ENCODE measurements at places on chromosomes 3 and 15. TPM values are rescaled to one million over a fixed set of nuclear protein-coding genes. Genes with fewer than 3 reads are reported as not detected.

NOX5 gene
- not detected for total RNA-seq

BOC gene
- 11.3 TPM for total RNA-seq

TGM5 gene
- not detected for total RNA-seq

TIPARP gene
- 65.3 TPM for total RNA-seq

ATP8B4 gene
- total RNA-seq, result not detected

CHRM5 gene
- total RNA-seq, result not detected

MB21D2 gene
- total RNA-seq, result 8.2 TPM

EFCC1 gene
- total RNA-seq, result 0.13 TPM

ZNF660 gene
- 5.3 TPM for total RNA-seq

- H3K4me3 ChIP-seq, result no peak overlapping the region
- peaks cover 1% of the 10 kb centered on the region for H3K36me3 ChIP-seq
- no peak for DNase-seq
- no peaks in the 10 kb centered on the region for H3K4me1 ChIP-seq
- no peak overlapping the region for H3K27ac ChIP-seq
Observed at GRCh38 chr3:10917176-10917575, 75.4 kb upstream of the SLC6A1 start.

GRCh38 chr3:112579697-112580096 lies 17.9 kb downstream of the SLC35A5 start:
- no peak overlapping the region for H3K4me3 ChIP-seq
- H3K4me1 ChIP-seq, result peaks cover 5% of the 10 kb centered on the region
- no peaks in the 10 kb centered on the region for H3K27me3 ChIP-seq
- peaks cover 7% of the 10 kb centered on the region for H3K36me3 ChIP-seq
- no peak for DNase-seq

DNA sequence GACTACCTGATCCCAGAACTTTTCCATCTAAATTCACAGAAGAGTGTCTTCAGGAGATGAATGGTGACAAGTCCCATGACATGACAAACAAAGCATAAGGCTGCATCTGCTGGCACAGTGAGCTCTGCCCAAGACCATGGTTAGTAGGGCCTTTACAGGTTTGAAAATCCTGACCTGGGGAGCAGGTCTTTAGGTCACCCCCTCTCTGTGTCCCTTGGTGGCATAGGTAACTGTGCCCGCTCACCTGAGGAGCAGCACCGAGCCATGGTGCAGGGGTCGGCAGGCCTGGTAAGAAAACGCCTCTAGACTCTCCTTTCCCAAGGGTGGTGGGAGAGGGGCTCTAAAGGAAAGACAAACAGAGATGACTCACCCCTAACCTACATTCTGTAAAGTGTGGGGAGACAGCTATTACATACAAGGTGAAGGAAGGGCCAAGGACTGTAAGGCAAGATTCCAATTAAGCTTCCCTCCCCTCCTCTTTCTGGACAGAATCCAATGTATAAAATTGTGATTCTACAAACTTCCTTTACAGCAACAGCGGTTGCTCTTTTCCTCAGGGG lies 74.0 kb downstream of the SATB1 start:
- no peak overlapping the region for H3K4me3 ChIP-seq
- H3K27me3 ChIP-seq, result no peaks in the 10 kb centered on the region
- peaks cover 4% of the 10 kb centered on the region for H3K36me3 ChIP-seq
- H3K4me1 ChIP-seq, result peaks cover 18% of the 10 kb centered on the region
- no peak overlapping the region for H3K27ac ChIP-seq

DNA sequence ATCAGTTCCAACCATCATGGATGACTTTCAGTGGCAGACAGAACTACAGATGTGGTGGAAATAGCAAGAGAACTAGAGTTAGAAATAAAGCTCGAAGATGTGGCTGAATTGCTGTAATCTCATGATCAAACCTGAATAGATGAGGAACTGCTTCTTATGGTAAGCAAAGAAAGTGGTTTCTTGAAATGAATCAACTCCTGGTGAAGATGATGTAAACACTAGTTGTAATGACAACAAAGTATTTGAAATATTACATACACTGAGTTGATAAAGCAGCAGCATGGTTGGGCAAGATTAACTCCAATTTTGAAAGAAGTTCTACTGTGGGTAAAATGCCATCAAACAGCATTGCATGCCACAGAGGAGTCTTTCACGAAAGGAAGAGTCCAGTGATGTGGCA lies 131.7 kb upstream of the FAM3D start:
- H3K4me1 ChIP-seq, result peaks cover 4% of the 10 kb centered on the region
- no peak overlapping the region for H3K4me3 ChIP-seq
- DNase-seq, result no peak
- no peaks in the 10 kb centered on the region for H3K27me3 ChIP-seq

DNA sequence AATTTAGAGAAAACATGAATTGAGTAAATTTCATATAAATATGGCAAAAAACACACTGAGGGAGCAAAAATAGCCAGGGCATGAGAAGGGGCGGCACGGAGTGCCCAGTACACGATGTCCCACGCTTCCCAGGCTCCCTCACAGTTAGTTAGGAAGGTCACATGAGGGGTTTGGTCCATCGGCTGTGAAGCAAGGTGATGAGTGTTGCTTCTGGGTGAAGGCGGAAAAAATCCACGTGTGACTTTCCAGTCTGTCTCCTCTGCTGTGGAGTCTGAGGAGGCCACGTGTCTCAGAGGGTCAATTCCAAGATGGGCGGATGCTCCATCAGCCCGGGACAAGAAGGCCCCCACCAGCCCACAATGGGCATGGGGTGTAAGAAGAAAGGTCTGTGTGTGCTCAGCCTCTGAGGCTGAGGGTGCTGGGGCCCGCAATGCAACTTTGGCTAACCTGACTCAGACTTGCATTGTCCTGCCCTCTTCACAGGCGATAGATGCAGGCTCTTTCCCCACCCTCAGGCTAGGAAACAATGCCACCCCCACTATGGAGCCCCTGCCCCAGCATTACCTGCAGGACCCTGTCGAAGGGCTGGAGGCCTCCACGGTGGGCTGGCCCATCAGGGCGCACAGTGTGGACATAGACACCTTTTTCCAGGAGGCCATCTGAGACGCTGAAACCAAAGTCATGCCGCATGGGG lies 45.7 kb downstream of the GRIP2 start:
- peak; percentile 78 for DNase-seq
- no peak overlapping the region for H3K27ac ChIP-seq
- H3K27me3 ChIP-seq, result peaks cover 9% of the 10 kb centered on the region
- peaks cover 5% of the 10 kb centered on the region for H3K36me3 ChIP-seq
- H3K4me3 ChIP-seq, result no peak overlapping the region
- H3K4me1 ChIP-seq, result no peaks in the 10 kb centered on the region

- H3K27ac ChIP-seq, result no peak overlapping the region
- H3K4me3 ChIP-seq, result no peak overlapping the region
- no peaks in the 10 kb centered on the region for H3K27me3 ChIP-seq
- H3K36me3 ChIP-seq, result no peaks in the 10 kb centered on the region
- H3K4me1 ChIP-seq, result no peaks in the 10 kb centered on the region
Observed at GRCh38 chr15:23567921-23568320, 2.4 kb downstream of the MKRN3 start.

GRCh38 chr3:149393345-149394160 lies 16.1 kb upstream of the TM4SF1 start:
- no peak overlapping the region for H3K4me3 ChIP-seq
- no peak for DNase-seq
- H3K27me3 ChIP-seq, result no peaks in the 10 kb centered on the region
- peaks cover 39% of the 10 kb centered on the region for H3K4me1 ChIP-seq

DNA sequence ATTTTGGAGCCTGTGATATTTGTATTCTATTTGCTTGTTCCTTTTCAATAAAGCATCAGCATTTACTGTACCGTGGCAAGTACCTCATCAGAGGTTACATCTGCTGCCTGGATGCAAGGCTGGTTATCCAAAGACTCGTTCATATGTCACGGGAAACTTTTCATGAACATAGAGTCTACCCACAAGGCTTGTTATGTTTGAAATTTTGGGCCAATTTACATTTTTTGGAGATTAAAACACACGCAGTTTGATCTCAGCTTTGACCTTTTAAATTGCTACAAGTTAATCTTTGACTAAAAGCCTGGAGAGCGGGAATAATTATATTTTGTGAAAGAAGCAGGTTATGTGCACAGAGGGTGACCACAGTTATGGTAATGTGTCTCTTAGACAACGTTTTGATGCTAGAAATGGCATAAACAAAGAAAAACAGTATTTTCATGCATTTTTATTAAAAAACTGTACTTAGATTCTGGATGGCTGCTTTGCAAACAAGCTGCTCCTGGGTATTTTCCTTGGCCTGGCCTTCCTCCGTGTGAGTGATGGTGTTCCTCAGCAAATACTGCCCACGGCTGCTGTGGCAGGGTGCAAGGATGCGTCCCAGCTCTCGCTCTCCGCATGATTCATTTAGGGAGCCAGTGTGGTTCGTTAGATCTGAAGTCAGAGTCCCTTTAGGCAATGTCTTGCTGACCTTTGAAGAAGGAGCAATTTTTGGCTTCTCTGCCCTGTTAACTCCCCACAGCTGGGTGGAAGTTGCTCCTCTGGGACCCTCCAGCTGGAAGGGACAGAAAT lies 27.1 kb downstream of the CHST2 start:
- H3K27ac ChIP-seq, result peak overlapping the region; percentile 23
- H3K36me3 ChIP-seq, result no peaks in the 10 kb centered on the region
- no peak overlapping the region for H3K4me3 ChIP-seq
- peaks cover 9% of the 10 kb centered on the region for H3K4me1 ChIP-seq

GRCh38 chr15:91694831-91695210 lies 158.7 kb upstream of the SLCO3A1 start:
- H3K36me3 ChIP-seq, result no peaks in the 10 kb centered on the region
- no peaks in the 10 kb centered on the region for H3K4me1 ChIP-seq
- no peak for DNase-seq
- no peak overlapping the region for H3K27ac ChIP-seq
- no peaks in the 10 kb centered on the region for H3K27me3 ChIP-seq

GRCh38 chr3:143605233-143605950 lies 242.9 kb downstream of the SLC9A9 start:
- no peak overlapping the region for H3K27ac ChIP-seq
- no peaks in the 10 kb centered on the region for H3K27me3 ChIP-seq
- peaks cover 51% of the 10 kb centered on the region for H3K4me1 ChIP-seq
- H3K4me3 ChIP-seq, result no peak overlapping the region
- no peaks in the 10 kb centered on the region for H3K36me3 ChIP-seq
- DNase-seq, result no peak

DNA sequence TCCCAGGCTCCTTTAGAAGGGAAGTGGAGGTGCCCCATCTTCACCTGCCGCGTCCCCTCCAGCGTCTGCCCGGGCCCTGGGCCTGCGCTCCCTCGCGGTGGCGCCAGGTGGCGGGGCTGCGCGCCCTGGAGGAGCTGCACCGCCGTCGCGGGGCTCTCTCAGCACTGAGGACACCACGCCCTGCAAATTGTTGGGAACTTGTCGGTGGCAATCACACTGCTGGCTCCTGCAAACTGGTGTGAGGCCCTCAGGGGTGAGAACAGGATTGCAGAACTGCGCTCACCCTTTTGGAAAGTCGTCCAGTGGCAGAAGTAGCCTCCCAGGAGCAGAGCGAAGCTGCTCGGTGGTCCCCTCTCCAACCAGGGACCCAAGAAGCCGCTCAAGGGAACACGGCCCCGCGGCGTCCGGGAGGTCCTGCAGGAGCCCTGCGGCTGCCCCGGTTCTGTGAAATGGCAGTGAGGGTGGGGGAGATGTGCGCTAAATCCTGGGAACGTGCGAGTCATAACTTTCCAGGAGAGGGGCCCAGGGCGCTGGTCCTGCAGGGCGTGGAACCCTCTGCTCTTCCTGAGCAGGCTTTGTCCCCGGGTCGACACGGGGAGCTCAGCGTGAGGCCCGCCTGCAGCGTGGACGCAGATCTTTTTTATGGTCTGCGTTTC lies 995 bp upstream of the LRRK1 start:
- H3K27me3 ChIP-seq, result no peaks in the 10 kb centered on the region
- peak overlapping the region; percentile 77 for H3K4me3 ChIP-seq
- peaks cover 10% of the 10 kb centered on the region for H3K4me1 ChIP-seq
- peaks cover 4% of the 10 kb centered on the region for H3K36me3 ChIP-seq
- DNase-seq, result no peak
- H3K27ac ChIP-seq, result no peak overlapping the region

DNA sequence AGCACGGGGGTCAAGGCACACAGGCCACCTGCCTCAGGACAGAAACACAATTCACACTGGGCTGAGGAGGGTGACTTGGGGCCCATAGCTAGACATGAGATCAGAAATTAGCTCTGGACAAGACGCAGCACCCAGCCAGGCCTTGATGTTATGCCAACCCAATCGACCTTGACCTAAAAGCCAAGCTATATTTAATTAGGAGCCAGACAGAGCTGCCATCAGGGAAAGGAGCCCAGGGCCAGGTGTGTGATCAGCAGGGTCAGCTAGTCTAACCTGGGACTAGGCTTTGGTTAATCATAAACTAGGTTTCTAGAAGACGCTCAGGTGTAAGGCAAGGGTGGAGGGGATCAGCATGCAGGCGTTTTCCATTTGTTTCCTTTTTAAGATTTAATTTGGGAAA lies 23.9 kb upstream of the SLC25A36 start:
- peaks cover 58% of the 10 kb centered on the region for H3K27me3 ChIP-seq
- no peak overlapping the region for H3K4me3 ChIP-seq
- DNase-seq, result no peak
- no peak overlapping the region for H3K27ac ChIP-seq
- H3K36me3 ChIP-seq, result no peaks in the 10 kb centered on the region
- H3K4me1 ChIP-seq, result no peaks in the 10 kb centered on the region

DNA sequence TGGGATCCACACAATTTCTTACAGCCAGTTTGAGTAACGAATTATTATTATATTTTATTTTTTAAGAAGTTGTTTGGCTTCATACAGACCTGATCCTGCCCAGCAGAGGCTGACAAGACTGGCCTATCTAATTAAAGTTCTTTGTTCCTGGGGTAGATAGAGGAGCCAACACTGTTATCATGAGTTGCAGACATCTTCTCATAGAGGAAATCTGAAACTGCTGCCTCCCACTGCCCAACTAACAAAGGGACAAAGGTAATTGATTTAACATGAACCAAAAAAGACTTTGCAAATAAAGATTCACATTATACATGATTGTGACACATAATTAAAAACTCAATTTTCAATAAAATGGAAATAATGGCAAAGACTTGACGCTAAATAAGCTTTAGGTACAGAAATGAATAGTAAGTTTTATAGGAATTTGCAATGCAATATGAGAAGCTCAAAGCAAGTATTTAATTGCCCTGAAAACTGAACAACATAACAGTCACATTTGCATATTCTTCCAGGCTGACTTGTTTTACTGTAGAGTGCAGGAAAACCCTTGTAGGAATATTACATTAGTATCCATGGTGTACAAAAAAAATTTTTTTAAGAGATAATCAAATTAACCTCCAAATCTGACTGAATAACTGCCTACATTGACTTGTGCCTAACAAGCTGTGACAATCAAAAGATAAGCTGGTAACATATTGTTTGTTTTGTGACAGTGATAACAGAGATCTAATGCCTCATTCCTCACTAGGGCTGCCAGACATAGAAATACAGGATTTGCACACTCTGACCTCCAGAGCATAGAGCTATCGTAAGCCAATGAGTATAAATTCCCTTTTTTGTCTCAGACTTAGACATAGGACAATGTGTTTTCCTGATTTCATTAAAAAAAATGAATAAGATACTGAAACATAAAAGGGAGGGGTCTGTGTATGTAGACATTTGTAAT lies 273.2 kb downstream of the MFSD1 start:
- no peak for DNase-seq
- H3K27me3 ChIP-seq, result peaks cover 6% of the 10 kb centered on the region
- H3K4me1 ChIP-seq, result peaks cover 11% of the 10 kb centered on the region
- H3K4me3 ChIP-seq, result no peak overlapping the region
